Urinary bladder (tissue), 4 donors: ENCODE measurements at places on chromosomes 6 and 20. TPM values are rescaled to one million over a fixed set of nuclear protein-coding genes. Genes with fewer than 3 reads are reported as not detected.

- DNase-seq: no peak
Measured at GRCh38 chr20:48332555-48332954, 495.2 kb downstream of the PREX1 start.

- no peak for DNase-seq
Measured at GRCh38 chr6:72704979-72705378, 83.1 kb downstream of the KCNQ5 start.

- DNase-seq: peak; percentile 40
Measured at GRCh38 chr6:169190144-169190584, 63.5 kb downstream of the THBS2 start.

DNA sequence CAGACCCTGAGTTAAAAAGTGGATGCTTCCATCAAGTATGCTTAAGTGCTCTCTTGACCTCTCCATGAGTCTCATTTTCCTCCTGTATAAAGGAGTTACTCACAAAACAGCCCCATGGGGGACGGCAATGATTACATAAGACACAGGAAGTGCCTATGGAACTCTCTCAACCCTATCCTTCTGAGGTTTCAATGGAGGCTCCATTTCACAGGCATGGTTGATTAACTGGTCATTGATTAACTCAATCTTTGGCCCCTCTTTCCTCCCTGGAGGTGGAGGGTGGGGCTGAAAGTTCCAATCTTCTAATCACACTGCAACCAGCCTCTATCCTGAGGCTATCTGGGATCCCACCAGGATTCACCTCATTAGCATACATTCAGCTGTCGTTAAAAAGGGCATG, 29.3 kb downstream of the CST8 start:
- no peak for DNase-seq

DNA sequence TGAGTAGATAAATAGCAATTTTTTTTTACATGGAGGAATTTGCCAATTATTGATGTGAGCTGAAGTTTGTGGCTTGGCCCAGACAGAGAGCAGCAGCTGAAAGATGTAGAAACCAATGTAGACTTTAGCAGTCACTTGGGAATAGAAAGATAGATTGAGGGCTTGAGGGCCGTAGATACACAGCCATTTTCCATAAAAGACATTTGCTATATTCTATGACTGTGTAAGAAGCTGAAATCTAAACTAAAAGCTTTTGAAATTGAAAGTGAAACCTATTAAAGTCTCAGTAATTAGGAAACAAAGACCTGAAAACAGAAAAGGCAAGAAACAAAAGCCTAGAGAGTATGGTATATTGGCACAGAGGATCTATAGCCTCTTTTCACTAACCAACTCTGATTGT, 332.7 kb downstream of the CENPW start:
- DNase-seq: no peak

The SLC17A3 gene
- not detected for polyA plus RNA-seq
